Progenitor cell of endocrine pancreas (in vitro differentiated cells): ENCODE measurements at places on chromosomes 6 and 20.

DNA sequence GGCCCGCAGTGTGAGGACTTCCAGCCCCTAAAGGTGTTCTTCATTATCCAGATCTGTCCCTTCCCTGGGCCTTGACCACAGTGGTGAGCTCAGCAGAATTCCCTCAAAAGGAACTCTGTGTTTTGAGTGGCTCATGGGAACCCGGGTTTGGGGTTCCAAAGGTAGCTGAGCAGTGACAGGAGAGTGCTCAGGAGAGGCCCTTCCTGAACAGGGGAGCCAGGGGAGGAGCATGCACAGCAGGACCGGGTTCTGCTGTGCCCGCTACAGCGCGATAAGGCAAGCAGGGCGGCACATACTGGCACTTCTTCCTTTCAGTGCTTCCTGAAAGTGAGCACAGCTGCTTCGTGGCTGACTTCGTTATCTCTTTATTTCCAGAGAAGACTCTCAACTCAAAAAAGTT lies 88.3 kb downstream of the SSR1 start:
- DNase-seq: no peak

GRCh38 chr20:15122613-15123012 lies 785.2 kb upstream of the FLRT3 start:
- DNase-seq: no peak

GRCh38 chr6:89611666-89612065 lies 26.9 kb downstream of the LYRM2 start:
- DNase-seq: no peak

DNA sequence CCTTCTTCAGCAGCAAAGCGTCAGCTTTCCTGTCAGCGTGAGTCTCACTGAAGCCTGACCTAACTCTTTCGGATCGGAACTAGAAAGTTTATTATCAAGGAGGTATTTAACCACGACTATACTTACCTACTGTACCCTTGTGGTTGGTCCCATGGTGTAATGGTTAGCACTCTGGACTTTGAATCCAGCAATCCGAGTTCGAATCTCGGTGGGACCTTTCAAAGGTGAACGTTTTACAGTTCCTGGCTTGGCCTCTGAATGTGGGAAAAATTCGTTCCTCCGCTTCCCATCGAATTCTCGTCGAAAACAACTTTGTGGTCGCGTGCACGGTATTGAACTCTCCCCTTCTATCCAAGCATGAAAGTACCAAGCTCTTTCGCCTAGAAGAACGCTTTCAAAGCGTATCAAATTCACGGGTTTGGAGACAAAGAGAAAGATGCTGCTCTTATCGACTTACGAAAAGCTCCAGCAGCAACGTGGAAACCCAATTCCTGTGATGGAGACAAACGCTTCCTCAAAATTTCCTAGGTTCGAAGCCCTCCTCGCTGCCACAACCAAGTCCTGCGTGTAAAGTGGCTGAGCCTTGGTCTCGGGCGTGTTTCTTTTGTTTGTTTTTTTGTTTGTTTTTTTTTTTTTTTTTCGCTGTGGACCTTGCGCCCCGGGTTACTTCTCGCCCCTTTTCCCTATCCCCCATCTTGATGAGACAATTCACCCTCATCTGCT lies 63.7 kb downstream of the GPX5 start:
- DNase-seq: peak; percentile 30
